ENCODE measurements at places on chromosomes 16 and 17. TPM values are rescaled to one million over a fixed set of nuclear protein-coding genes. Genes with fewer than 3 reads are reported as not detected.

The TRIM47 gene
- 26.3 TPM for polyA plus RNA-seq

The CHP2 gene
- polyA plus RNA-seq, result 0.35 TPM

The KIF2B gene
- not detected for polyA plus RNA-seq

The TPSB2 gene
- polyA plus RNA-seq, result 2.7 TPM

The TP53TG3D gene
- polyA plus RNA-seq, result not detected

The MAP2K6 gene
- polyA plus RNA-seq, result 16.8 TPM

The UQCRC2 gene
- polyA plus RNA-seq, result 291 TPM

The FOXN1 gene
- 0.12 TPM for polyA plus RNA-seq

The ASB16 gene
- 26.9 TPM for polyA plus RNA-seq

The C17orf67 gene
- polyA plus RNA-seq, result 2.3 TPM

The EMP2 gene
- 81.3 TPM for polyA plus RNA-seq

The NLRC5 gene
- polyA plus RNA-seq, result 4.2 TPM

The ATAD5 gene
- 2.7 TPM for polyA plus RNA-seq

The CFAP97D1 gene
- not detected for polyA plus RNA-seq

The SLC5A10 gene
- 0.12 TPM for polyA plus RNA-seq

The ARHGDIG gene
- polyA plus RNA-seq, result 0.92 TPM

The CCL13 gene
- polyA plus RNA-seq, result 0.31 TPM

The HYDIN gene
- polyA plus RNA-seq, result 2.8 TPM

The TIMM22 gene
- polyA plus RNA-seq, result 14.9 TPM

The PERCC1 gene
- polyA plus RNA-seq, result 0.43 TPM
